Adrenal gland (tissue), 19 donors: ENCODE measurements at places on chromosomes 1 and 21. TPM values are rescaled to one million over a fixed set of nuclear protein-coding genes. Genes with fewer than 3 reads are reported as not detected.
A peak's percentile ranks its signal among the peaks of the same experiment; 100 is the strongest.

- no peak for DNase-seq
Observed at GRCh38 chr1:162498496-162498810, 835 bp downstream of the UHMK1 start.

- DNase-seq, result no peak
Observed at GRCh38 chr1:39688706-39689105, 2.5 kb downstream of the HPCAL4 start.

DNA sequence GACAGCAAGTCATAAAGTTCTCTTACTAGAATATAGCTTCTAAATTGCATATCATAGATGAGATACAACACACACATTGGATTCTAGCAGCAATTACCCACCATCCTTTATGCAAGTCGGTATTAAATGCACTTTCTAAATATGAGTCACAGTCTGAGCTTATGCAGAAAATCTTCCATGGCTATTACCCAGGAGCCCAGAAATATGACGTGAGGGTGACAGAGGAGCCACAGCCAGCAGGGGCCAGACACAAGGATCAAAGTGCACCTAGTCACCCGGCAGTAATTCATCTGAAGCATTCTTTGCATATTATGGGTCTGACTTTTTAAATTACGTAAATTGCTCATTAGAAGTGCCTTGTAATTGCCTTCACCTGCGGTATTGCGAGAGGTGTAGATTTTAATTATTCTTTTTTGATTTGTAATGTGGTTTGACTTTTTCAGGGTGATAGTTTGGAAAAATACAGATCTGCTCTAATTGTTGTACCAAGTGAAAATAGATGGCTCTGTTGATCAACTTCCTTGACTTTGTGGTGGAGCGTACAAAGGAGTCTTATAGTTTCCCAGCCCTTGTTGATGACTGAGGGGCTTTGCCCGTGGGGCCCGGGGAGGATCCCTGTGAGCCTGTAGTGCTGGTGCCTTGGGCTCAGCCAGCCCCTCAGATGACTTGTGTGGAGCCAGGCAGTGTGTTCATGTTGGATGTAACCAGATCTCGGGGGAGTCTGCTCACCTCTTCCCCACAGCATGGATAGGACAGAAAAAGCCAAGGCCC lies 470.0 kb upstream of the VAMP3 start:
- DNase-seq, result peak; percentile 27

DNA sequence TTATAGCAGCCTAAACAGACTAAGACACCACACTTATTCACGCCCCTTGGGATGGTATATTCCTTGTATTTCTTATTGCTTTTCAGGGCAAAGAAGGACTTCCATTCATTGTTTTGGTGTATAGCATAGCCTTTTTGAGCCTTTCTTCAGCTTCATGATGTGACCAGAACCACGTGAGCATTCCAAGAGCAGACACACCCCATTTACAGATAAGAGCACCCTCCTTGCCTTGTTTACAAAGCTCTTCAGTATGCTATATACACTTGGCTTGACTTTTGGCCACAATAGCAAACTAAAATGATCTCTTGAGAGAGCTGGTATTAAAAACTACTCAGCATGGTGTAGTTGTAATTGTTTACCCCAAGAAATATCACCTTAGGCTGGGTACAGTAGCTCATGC lies 78.7 kb downstream of the PIK3R3 start:
- DNase-seq, result no peak

The CD52 gene
- polyA plus RNA-seq, result 239 TPM

The JUN gene
- polyA plus RNA-seq, result 35.9 TPM

DNA sequence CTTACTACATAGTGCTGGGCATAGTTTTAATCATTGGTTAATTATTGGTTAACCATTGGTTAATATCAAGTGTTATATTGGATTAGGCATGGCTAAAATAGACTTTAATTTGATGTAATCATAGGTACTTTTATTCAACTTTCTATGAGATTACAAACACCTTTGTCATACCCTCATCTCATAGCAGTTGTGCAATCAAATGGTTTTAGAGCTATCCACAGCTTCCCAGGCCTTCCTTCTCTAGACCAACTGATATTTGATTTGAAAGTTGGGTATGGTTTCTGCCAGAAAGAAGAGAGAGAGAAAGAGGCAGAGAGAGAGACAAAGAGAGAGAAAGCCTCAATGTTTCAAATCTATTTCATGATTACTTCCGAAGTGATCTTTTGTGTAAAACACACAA lies 9.6 kb upstream of the RGS1 start:
- no peak for DNase-seq

DNA sequence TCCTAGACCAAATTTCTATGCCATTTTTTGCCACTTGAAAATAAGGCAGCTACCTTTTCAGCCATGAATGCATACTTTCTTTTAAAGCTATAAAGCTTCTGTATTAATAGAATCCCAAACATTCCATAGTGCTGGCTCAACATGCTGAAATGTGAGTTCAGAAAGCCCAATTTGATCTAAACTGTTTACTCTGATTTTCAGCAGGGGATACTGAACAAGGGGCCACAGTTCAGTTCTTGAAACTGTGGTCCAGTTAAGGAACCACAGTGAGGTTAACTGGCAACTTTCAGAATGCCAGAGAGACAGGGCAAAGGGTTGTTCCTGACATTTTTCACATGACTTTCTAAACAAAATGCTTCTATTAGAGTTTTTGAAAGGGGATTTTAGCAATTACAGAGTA lies 85.7 kb upstream of the COL11A1 start:
- no peak for DNase-seq

The TATDN3 gene
- polyA plus RNA-seq, result 20.2 TPM

The PLA2G2C gene
- polyA plus RNA-seq, result 0.07 TPM

DNA sequence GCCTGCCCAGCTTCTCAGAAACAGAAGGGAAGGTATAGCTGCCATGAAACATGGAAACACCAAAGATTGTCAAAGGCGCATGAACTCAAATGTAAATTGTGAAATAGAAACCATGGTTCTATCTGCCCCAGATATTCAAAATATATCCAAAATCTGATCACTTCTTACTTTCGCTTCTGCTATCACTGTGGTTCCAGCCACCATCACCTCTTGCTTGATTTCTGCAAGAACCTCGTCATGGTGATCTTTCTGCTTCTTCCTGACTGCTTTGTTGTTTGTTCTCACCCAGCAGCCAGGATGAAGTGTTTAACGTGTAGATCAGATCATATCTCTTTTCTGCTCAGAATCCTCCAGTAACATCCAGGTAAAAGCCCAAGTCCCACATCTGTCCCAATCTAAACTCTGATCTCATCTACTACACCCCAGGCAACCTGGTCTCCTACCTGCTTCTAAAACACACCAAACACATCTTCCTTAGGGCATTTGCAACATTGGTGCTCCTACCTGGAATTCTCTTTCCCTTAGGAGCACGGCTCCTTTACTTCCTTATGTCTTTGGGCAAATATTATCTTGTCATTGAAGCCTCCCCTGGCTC lies 10.5 kb upstream of the LMO4 start:
- no peak for DNase-seq

GRCh38 chr1:183212870-183213269 lies 26.8 kb downstream of the LAMC2 start:
- no peak for DNase-seq

DNA sequence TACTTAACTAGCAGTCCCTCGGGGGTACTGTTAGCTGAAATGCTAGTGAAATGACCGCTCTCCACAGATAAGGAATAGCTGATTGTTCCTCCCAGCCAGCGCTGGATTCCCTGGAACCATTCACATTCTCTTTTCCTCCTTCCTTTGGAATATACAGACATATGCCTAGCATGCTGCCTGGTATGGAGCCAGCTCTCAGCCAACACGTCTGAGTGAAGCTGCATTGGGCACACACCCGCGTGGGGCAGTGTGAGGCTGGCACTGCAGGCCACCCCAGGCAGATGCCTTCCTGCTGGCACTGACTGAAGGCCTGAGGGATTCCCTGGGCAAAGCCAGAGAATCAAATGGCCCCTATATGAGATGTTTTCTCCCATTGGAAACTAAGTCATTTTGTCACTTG lies 66.7 kb downstream of the TLR5 start:
- DNase-seq, result no peak

DNA sequence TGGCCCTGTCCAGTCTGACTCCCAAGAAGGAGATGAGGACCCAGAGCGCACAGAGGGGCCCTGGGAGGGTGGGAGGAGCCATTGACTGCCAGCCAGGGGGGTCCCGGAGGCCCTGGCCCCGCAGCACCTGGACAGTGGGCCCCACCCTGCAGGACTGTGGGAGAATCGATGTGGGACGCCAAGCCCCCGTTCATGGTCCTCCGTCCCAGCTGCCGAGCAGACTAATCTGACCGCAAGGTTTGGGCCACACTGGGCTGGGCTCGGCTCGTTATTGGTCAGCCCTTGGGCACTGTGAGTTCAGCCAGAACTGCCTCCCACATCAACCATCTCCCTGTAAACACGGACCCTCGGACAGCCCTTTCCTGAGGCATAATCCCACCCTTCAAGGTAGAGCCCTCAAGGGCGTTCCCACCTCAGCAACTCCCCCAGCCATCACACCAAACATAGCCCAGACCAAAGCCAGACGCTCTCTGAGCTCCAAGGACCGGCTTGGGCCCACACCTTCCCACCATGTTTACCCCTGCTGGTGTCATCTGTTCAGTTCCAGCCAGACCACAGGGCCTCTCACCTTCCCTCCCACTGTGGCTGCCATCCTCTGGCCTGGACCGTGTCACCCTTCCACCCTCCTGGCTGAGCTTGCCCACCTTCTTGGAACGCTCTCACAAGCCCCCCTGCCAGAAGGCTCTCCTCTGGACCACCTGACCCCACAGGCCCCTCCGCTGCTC lies 16.2 kb upstream of the POFUT2 start:
- DNase-seq, result peak; percentile 14

The SH3BGR gene
- 28.6 TPM for polyA plus RNA-seq

The UBL4B gene
- 0.13 TPM for polyA plus RNA-seq

The IFFO2 gene
- polyA plus RNA-seq, result 10.8 TPM

DNA sequence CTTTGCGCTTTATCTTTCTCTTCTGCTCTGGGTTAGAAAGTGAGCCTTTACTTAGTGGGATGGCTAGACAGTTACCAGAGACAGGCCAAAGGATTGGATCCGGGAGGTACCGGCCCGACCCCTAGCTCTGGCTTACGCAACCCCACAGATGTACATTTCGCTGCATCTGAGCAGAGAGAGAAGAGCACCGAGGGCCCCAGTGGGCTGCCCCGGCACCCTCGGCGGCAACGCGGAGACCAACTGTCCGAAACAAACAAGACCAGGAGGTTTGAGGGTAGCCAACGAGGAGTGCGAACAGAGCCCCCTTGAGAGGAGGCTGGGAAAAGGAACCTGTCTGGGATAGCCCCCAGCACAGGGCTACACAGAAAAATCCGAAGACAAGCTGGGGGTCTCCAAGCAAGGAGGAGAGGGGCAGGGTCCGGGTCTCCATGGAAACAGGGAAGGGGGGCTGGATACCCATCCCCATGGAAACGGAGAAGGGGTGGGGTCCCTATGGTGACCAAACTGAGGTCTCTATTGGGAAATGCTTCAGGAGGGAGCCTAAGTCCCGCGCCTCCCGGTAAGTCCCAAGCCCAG lies 373 bp downstream of the MTF1 start:
- no peak for DNase-seq

The SLC45A3 gene
- polyA plus RNA-seq, result 9.7 TPM

- DNase-seq, result no peak
Observed at GRCh38 chr1:44740179-44740617, 561 bp downstream of the KIF2C start.

The KCNJ15 gene
- polyA plus RNA-seq, result 0.48 TPM

- no peak for DNase-seq
Observed at GRCh38 chr1:187241971-187242370, 413.2 kb downstream of the PLA2G4A start.

- no peak for DNase-seq
Observed at GRCh38 chr1:66521721-66522365, 12.1 kb upstream of the SGIP1 start.

DNA sequence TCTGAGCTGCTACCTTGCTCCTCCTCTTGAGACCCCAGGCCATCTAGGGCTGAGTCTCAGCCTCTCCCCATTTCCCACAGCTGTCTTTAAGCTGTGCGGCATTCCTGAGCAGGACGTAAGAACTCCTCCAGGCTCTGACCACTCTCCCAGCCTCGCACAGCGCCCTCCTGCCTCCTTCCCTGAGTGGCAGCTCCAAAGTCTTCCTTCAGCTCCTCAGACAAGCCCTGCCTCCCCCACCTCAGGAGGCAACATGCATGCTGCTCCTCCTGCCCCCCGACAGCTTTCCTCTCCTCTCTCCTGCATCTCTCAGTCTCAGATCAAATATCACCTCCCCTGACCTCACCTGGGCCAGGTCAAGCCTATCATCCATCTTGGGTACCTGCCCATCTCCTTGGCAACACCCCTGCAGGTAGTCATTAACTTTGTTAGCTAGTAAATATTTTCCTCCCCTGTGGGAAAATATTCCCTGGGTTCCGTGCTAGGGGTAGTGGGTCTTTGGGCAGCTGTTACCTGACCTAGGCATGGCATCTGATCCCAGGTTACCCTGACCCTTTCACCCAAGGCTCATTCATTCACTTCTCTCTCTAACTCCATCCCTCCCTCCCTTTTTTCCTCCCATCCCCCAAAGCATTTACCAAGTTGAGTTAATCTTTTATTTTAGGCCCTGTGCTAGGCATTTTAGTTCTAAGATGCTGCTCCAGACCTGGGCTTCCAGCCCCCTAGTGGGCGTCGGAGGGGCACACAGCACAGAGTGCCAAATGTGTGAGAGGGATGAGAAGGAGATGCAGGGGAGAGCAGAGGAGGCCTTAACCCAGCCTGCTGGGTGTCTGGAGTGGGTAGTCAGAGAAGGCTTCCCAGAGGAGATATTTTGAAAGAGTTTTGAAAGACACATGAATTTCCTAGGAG lies 419.9 kb downstream of the PTPRU start:
- no peak for DNase-seq

DNA sequence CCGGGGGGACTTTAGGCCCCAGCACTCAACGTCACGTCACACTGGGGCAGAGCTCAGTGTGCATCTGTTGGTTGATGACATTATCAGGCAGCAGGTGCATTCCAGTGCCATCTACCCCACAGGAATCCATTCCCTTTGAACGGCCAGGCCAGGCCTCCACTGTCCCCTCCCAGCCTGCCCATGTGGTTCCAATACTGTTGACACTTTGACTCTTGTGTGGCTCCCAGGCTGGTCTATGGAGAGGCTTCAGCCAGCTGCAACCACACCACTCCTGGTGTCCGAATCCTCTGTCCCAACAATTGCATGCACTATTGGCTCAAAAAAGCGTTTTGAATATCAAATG lies 92.0 kb upstream of the SIM2 start:
- DNase-seq, result no peak

- no peak for DNase-seq
Observed at GRCh38 chr1:15931401-15931800, 44.5 kb downstream of the ZBTB17 start.

The SLC44A3 gene
- 4.2 TPM for polyA plus RNA-seq

DNA sequence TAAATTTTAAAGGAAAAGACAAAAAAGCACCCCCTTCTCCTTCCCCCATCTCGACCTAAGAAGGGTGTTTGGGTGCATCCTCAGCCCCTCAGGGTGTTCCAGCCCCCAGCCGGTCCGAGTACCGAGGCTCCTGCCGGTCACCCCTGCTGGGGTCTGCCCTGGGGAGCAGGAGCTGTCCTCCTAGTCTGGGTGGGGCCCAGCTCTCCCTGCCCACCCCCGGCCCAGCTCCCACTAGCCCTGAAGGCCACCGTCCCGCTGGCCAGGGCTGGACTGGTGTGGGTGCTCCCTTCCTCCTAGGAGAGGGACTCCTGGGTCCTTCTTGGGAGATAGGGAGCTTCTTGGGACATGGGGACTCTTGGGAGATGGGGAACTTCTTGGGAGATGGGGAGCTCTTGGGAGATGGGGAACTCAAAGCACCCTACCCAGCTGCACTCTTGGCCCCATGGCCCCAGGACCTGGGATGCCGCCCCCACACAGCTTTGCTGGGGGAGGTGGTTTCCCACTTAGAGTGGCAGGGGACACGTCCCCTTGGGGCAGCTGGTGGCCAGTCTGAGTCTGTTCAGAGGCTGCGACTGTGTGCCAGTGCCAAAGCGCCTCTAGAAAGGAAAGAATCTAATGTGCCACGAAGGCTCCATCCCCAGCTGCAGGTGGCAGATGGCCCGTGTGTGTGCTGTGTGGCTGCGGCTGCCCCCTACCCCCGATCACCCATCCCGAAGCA lies 44.5 kb downstream of the MORN1 start:
- no peak for DNase-seq
